CD4-positive, alpha-beta T cell treated with Interleukin-6 at 100 ng/mL for 8 hours (primary cell): ENCODE measurements at places on chromosomes 1 and 21.

DNA sequence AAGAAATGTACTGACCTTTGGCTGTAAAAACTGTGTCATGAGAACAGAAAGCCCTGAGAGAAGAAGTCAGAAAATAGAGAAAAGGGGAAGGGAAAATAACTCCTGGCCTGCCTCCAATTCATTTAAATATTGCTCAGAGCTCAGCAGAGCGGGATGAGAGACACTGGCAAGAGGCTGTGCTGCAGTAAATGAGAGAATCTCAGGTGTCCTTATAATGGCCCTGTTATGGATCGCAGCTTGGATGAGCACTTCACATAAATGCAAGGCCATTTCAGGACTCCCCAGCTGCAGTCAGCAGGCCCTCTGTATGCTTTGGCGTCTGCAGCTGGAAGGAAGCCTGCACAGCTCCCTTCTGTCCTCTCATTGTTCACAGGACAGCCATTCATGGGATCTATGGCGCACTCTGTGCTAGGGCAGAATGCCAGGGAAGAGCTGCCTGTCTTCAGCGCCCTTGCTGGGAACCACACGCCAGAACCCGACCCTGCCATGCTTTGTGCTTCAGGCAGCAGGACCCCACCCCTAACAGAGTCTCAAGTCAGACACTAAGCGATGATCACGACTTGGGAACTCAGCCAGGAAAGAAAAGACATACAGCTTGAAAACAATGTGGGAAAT lies 20.7 kb upstream of the ABCB10 start:
- DNase-seq, result no peak

DNA sequence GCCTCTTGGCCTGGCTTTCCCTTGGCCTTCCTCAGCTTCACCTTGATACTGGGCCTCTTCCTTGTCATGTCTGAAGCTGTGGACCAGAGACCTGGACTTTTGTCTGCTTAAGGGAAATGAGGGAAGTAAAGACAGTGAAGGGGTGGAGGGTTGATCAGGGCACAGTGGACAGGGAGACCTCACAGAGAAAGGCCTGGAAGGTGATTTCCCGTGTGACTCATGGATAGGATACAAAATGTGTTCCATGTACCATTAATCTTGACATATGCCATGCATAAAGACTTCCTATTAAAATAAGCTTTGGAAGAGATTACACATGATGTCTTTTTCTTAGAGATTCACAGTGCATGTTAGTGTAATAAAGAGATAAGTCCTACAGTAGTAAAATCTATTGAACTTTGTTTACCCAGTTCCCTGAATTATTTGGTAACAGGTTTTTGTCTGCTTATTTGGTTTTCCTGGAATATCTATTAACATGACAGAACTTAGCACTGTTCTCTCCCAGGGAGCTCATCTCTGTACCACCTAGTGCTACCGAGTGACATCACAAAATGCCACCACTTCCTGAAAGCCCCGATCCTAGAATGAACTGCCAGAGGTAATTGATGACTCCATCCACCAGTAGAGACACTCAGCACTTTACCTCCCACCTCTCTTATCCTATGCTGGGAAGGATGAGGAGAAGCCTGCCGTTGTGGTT lies 22.2 kb downstream of the UBE2T start:
- no peak for DNase-seq

DNA sequence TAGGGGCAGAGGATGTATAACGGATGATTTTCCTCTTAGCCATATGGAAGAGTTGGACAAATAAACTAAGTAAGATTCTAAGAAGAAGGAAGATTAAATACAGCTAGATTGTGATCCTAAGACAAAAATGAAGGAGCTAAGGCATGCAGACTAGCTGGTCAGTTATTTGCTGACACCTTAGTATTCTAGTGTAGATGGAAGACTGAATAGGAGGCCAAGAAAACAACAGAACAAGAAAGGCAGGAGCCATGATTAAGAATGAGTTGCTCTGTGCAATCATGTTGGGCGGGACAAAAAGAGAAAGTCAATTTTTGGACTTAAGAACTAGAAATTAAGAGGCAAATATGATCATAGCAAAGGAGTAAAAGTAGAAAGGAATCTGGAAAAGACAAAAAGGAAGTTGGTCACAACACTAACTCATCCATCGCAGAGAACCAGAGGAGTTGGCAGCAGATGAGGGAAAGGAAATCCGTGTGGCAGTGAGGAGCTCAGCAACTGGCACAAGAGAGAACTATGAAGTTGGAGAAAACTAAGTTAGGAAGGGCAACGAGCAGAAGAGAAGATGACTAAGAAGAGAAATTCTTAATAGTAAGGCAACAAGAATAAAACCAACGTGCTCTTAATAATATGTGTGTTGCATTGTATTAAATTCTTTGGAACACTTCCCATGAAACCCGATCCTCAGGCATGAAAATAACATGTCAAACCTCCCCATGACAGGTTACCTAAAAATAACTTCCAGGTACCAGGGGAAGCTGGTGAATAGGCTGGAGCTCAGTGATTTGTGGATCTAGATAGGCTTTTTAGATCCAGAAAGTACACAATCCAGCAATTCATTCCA lies 234.4 kb downstream of the LTN1 start:
- DNase-seq, result no peak

GRCh38 chr1:2049718-2050431 lies at the start of gene PRKCZ:
PRKCZ (plus strand) TSS chr1:2050411; CDS start chr1:2050631, 220 bp downstream.
- peak; percentile 94 for DNase-seq

DNA sequence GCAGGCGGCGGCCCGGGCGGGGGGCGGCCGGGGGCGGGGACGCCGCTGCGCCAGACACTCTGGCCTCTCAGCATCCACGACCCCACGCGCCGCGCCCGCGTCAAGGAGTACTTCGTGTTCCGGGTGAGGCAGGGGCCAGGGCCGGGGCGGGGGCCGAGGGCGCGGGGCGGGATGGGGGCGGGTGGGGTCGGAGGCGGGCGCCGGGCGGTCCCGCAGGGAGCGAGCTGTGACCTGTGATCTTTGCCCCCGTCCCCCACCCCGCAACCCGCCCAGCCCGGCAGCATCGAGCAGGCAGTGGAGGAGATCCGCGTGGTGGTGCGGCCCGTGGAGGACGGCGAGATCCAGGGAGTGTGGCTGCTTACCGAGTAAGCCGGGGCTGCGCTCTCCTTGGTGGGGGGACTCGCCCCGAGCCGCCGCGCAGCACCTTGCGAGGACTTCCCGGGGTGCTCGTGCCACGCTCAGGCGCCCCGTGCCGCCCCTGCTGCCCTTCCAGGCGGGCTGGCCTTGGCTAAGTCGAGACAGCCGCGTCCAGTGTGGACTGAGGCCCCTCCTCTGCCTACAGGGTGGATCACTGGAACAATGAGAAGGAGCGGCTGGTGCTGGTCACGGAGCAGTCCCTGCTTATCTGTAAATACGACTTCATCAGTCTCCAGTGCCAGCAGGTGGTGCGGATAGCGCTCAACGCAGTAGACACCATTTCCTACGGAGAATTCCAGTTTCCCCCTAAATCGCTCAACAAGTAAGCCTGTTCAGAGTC lies 514 bp downstream of the TPRG1L start:
- peak; percentile 19 for DNase-seq

- DNase-seq, result no peak
These were observed 16.5 kb downstream of the SOD1 start for GRCh38 chr21:31675960-31676359.

GRCh38 chr1:8197493-8198282 lies 120.2 kb upstream of the SLC45A1 start:
- no peak for DNase-seq

GRCh38 chr1:198541737-198542136 lies 1.3 kb upstream of the ATP6V1G3 start:
- DNase-seq, result no peak

GRCh38 chr1:247376659-247377058 lies 39.3 kb upstream of the NLRP3 start:
- no peak for DNase-seq
